ENCODE measurements at places on chromosomes 13 and 19. TPM values are rescaled to one million over a fixed set of nuclear protein-coding genes. Genes with fewer than 3 reads are reported as not detected.

Gene PNMA8A
- total RNA-seq = 1.1 TPM

Gene TLE2
- total RNA-seq = 3.9 TPM

Gene KBTBD6
- total RNA-seq = 8.3 TPM

Gene GNG7
- not detected for total RNA-seq

Gene ACP7
- 0.26 TPM for total RNA-seq

Gene GFY
- total RNA-seq = not detected

Gene CACNG6
- 3.6 TPM for total RNA-seq

Gene TINCR
- not detected for total RNA-seq

Gene ASPDH
- total RNA-seq = not detected

Gene TFPT
- 21.6 TPM for total RNA-seq

Gene OR7A5
- total RNA-seq = 0.16 TPM

Gene ZNF599
- total RNA-seq = 12.3 TPM

Gene GPR180
- total RNA-seq = 8.9 TPM

Gene ZNF888
- 2.2 TPM for total RNA-seq

Gene MEDAG
- total RNA-seq = 13.6 TPM

Gene ZNF492
- total RNA-seq = 0.64 TPM

Gene KLK15
- total RNA-seq = not detected

Gene BABAM1
- 93.5 TPM for total RNA-seq

Gene GNA15
- total RNA-seq = 3.4 TPM

Gene AMH
- under 0.01 TPM for total RNA-seq

Gene CERS1
- total RNA-seq = 1.0 TPM

Gene PALM
- total RNA-seq = 83.0 TPM

Gene ZNF708
- total RNA-seq = 9.9 TPM

Gene ATXN8OS
- not detected for total RNA-seq

Gene RASGRP4
- total RNA-seq = not detected

Gene CYP4F22
- total RNA-seq = not detected

Gene IL4I1
- total RNA-seq = not detected

Gene ATF5
- total RNA-seq = 4.5 TPM

Gene STOML3
- total RNA-seq = not detected

Gene C5AR2
- under 0.01 TPM for total RNA-seq

Gene NKG7
- not detected for total RNA-seq

Gene ZNF571
- total RNA-seq = 0.78 TPM

Gene CEACAM8
- total RNA-seq = not detected

Gene TEX101
- not detected for total RNA-seq

Gene RINL
- 5.8 TPM for total RNA-seq

Gene GRIN3B
- total RNA-seq = 2.0 TPM

Gene SLAIN1
- total RNA-seq = 0.91 TPM

Gene GDF15
- total RNA-seq = 113 TPM

Gene IGFL2
- total RNA-seq = not detected

Data from epithelial cell of alveolus of lung (primary cell).